Suppressor macrophage (primary cell): ENCODE measurements at places on chromosomes 7 and 10.

GRCh38 chr7:40436710-40437109 is 301.9 kb downstream of the SUGCT start:
- DNase-seq: no peak

- no peak for DNase-seq
Measured at GRCh38 chr10:33382216-33382600, 47.7 kb upstream of the NRP1 start.

- DNase-seq: no peak
Measured at GRCh38 chr10:12480440-12480839, 131.1 kb downstream of the CAMK1D start.

DNA sequence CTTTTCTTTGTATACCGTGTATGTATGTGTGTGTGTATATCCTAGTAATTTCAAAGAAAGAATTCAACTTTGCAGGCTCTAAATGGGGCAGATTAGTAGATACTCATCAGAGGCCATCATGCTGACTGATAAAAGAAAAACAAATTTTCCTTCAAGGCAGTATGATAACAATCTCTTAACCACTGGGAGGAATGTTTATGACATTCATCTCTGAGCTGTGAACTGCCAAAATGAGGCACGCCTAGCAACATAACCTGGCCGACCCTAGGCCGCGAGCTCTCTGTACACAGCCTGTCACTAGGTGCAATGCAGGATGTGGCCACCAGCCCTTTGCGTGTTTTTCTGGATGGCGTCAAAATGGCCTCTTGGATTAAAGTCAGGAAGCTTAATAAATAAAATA is 343.7 kb upstream of the GALNT17 start:
- DNase-seq: no peak

- DNase-seq: no peak
Measured at GRCh38 chr7:131550846-131551245, 5.6 kb downstream of the PODXL start.
